Fibroblast of mammary gland (primary cell): ENCODE measurements at places on chromosomes 1 and 21.

DNA sequence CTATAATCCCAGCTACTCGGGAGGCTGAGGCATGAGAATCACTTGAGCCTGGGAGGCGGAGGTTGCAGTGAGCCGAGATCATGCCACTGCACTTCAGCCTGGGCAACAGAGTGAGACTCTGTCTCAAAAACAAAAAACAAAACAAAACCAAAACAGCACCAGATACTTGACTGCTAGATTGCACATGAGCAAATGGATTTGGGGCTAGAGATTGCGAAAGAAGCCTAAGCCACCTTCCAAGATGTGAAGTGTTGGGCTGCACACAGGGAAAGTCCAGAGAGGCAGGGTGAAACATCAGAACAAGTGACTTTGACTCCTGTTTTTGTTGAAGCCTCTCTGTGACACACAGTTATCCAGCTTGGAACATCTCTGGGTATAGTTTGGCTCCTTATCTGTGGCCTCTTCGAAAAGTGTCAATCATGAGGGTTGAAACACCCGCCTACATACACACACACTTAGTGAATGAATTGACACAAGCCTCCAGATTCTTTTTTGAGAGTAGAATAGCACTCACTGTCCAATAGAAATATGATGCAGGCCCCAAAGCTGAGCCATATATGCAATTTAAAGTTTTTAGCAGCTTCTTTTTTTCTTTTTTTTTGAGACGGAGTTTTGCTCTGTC, 34.2 kb upstream of the GPR137B start:
- peak; percentile 24 for DNase-seq

DNA sequence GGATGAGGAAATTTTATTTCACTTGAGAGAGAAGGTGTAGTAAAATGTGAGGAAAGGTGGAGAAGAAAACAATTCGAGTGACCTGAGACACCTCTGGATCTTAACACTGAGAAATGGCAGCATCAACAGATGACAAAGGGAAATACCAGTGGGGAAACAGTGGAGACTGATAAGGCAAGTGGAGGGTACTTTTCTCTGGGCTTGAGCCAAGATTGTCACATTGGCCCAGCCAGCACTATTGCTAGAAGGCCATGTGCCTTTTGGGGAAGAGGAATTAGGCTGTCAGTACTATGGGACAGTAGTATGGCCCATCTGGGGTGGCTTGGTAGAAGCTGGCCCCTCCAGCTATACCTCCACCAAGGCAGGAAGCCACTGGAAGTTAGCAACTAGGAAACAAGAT, 8.4 kb downstream of the SYPL2 start:
- DNase-seq = no peak

DNA sequence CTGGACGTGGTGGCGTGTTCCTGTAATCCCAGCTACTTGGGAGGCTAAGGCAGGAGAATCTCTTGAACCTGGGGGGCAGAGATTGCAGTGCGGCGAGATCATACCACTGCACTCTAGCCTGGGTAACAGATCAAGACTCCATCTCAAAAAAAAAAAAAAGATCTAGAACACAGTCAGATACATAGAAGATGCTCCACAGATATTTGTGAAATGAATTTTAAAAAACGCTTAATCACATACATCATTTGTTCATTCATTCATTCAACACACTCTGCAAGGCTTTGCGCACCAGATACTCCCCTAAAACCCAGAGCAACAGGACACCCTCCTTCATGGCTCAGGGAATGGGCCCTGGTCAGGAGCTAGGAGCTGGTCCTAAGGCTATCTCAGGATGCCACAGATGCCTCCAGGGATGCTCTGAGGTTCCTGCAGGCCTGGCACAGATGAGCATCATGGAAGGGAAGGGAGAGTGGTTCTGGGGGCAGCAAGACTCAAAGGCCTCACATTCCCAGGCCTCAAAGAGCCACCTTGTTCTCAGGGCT, 6.4 kb downstream of the HSPG2 start:
- DNase-seq = no peak

DNA sequence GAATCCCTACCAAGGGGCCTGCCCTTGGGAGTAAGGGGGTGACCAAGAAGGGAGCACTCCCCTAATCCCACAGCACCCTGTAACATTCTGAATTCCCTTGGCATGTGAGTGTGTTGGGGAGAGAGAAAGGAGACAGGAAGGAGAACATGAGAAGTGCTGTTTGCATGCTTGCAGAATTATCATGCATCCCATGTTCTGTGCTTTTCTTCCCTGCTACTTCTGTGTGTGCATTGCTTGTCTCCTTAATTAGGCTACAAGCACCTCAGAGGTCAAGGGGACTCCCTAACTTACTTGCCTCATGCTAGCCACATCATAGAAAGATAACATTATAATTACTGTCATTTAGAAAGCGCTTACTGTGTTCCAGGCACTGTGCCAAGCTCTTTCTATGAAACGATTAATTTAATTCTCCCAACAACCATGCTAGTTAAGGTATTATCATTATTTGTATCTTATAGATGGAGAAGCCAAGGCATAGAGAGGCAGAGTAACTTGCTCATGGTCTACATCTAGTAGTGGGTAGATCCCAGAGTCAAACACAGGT, 11.1 kb downstream of the NOS1AP start:
- DNase-seq = no peak

DNA sequence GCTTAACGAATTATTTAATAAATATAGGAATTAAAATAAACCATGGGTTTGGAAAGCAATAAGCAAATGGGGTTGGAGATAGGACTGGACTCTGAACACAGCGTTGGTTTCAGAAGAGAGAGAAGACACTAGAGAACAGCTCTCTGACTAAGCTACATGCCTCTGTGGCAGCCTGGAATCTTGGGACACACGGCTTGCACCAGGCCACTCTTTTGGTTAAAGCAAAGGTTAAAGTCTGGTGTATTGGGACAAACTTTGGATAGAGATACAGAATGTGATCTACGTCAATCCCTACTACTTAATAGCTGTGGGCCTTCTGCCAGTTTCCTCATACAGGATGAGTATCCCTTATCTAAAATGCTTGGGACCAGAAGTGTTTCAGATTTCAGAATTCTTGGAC, 49.7 kb upstream of the HSD17B7 start:
- DNase-seq = no peak

- DNase-seq = no peak
These were observed 77.5 kb downstream of the LPGAT1 start for GRCh38 chr1:211752951-211753486.

DNA sequence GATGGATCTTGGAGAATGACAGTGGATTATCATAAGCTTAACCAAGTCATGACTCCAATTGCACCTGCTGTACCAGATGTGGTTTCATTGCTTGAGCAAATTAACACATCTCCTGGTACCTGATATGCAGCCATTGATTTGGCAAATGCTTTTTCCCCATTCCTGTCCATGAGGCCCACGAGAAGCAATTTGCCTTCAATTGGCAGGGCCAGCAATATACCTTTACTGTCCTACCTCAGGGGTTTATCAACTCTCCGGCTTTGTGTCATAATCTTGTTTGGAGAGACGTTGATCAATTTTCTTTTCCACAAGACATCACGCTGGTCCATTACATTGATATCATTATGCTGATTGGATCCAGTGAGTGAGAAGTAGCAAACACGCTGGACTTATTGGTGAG, 20.1 kb downstream of the ZNF691 start:
- no peak for DNase-seq

DNA sequence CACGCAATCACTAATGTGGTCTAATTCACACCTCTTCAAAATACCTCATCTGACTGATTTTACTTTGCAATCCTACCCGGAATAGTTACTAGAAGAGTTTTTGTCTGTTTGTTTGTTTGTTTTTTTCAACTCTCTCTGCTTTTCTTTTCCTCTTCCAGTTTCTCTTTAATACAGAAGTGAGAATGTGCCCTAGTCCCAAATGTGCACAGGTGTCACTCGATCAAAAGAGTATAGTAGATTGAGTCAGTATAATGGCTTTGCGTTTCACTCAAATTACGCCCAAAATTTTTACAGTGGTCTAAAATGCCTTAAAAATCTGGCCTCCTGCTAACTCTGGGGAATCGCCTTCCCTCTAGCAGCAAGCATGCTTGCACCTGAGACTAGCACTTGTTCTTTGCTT, 1536.8 kb downstream of the KCNT2 start:
- no peak for DNase-seq

GRCh38 chr1:88519156-88519555, 164.9 kb upstream of the PKN2 start:
- DNase-seq = peak; percentile 2

GRCh38 chr1:248847956-248848561, 10.0 kb downstream of the ZNF672 start:
- no peak for DNase-seq

DNA sequence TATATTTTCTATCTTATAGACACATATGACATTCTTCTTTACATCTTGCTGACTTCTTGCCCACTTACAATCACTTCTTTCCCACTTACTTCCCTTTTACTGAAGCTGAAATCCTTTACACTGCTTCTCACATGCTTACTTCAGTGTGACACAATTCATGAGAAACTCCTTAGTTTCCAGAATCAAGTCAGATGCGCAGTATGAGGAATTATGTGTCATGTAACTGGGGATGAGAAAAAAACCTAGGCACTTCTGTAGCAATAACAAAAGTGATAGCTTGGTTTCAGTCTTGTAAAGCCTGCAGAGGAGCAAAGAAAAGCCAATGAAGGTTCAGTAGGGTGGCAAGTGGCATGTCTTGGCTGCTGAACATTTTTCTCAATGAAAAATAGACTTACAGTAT, 566.2 kb upstream of the RGS18 start:
- DNase-seq = no peak

DNA sequence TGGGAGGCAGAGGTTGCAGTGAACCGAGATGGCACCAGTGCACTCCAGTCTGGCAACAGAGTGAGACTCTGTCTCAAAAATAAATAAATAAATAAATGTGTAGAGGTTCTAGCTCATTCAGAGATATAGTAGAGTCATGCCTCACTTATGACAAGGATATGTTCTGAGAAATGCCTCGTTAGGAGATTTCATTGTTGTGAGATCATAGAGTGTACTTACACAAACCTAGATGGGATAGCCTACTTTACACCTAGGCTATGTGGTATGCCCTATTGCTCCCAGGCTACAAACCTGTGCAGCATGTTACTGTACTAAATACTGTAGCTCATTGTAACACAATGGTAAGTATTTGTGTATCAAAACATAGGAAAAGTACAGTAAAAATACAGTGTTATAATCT, 155.3 kb upstream of the JUN start:
- DNase-seq = no peak

GRCh38 chr1:87203904-87204303, 124.8 kb upstream of the LMO4 start:
- DNase-seq = peak; percentile 80

DNA sequence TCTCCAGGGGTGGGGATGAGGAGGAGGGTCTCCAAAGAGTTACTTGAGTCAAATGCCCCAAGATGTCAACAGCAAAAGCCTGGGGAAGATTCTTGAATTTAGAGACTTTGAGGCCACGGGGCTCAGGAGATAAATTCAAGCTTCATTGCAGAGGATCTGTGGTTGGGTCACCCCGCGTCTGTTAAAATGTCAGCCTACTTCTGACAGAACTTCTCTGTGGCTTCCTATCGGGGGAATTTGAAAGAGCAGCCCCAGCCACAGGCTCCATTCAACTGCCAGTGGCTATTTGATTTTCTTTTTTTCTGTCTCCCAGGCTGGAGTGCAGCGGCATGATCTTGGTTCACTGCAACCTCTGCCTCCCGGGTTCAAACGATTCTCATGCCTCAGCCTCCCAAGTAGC, 62.5 kb upstream of the EFHD2 start:
- DNase-seq = no peak

- peak; percentile 28 for DNase-seq
These were observed 25.7 kb upstream of the C1orf105 start for GRCh38 chr1:172394811-172395210.

- DNase-seq = no peak
These were observed 62.6 kb upstream of the RPL11 start for GRCh38 chr1:23628951-23629387.

GRCh38 chr1:207808322-207808705, 56.5 kb downstream of the CD46 start:
- no peak for DNase-seq

DNA sequence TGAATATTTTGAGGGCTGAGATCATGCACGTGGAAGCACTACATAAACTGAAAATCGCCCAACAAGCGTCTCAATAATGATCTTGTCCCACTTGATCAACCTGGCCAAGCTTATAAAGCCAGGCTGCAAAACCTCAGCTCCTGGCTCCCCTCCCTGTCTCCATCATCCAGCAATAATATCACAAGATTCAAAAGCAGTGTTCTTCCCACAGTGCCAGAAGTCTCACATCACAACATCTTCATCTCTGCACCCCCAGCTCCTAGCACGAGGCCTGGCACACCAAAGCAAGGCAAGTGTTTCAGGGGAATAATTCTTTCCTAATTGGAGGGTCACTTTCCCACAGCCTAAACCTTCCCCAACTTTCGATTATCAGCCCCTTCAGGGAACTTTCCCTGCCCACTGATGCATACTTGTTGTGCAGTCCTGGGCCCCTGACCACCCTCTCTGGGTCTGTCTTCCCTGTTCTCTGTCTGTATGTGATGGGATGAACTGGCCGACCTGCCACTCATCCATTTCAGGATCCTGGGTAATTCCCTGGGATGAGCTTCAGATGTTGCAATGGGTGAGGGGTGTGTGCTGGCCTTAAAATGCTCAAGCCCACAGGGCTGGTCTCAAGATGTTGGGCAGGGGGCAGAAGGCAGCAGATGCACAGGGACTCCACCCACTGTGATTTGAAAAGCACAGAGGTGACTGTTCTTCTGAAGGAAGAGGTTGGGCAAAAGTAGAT, 129.0 kb downstream of the DMRTB1 start:
- DNase-seq = no peak

- peak; percentile 83 for DNase-seq
These were observed 60.1 kb upstream of the DUSP10 start for GRCh38 chr1:221801773-221802516.

- DNase-seq = no peak
These were observed 149.3 kb downstream of the ADGRL2 start for GRCh38 chr1:81950037-81950436.

GRCh38 chr1:108717774-108718316, 5.1 kb downstream of the FNDC7 start:
- DNase-seq = no peak

- no peak for DNase-seq
These were observed 2.3 kb downstream of the KRTCAP2 start for GRCh38 chr1:155170806-155171205.

DNA sequence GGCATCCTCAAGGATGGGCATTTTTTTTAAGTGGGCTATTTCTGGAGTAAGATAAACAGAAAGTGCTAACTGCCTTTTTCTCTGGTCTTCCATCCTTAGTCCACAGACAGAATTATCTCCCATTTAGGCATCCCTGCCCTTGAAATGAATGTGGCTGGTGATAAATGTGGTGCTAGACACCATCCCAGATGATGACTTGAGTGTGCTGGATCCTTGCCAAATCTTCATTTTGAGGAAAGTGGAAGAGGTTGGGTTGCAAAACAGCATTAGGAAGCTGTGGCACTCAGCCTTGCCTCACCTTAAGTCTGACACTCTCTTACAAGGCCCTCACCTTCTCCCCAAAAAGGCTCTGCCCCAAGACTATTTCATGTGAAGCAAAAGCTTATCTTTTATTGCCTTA, 19.2 kb downstream of the MAB21L3 start:
- no peak for DNase-seq

DNA sequence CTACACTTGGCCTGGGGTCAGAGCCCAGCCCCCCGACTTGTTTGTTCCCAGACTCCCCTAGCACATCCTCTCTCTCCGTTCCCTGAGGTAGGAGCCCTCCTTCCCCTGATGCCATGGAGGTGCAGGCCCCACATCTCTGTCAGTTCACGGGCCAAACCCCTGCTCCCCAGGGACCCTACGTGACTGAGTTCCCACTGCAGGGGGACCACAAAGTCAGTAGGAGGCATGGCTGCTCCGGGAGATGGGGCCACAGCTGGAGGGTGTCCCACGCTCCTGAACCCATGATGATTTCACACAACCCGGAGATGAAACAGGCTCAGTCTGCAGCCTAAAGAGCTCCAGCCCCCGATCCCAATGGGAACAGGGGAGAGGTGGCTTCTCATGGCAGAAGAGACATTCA, 272.2 kb downstream of the NPHP4 start:
- no peak for DNase-seq
